ENCODE measurements at places on chromosomes 12 and 14.

- DNase-seq, result peak; percentile 47
These were observed 1.9 kb downstream of the ATXN2 start for GRCh38 chr12:111596985-111597830.

DNA sequence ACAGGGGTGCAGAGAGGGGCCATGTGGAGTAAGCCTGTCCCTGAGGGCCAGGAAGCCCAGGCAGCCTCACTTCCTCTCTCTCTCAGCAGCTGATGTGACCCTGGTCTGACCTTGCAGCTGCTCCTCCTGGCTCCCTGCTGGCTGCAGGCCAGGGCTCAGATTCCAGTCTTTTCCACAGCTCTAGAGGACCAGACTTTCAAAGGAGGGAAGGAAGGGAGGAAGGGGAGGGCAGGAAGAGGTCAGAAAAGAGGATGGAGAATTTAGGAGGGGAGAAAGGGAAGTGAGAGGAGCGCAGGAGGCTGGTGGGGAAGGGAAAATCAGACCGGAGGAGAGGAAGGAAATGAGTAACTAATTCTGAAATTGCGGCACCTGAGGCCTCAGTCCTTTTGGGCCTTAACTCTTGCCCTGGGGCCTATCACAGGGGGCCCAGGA, 40.9 kb upstream of the VASH1 start:
- peak; percentile 30 for DNase-seq

- DNase-seq, result no peak
These were observed 42.5 kb downstream of the PTCSC3 start for GRCh38 chr14:36134038-36134437.

GRCh38 chr14:34733245-34733644, 18.9 kb upstream of the CFL2 start:
- no peak for DNase-seq

DNA sequence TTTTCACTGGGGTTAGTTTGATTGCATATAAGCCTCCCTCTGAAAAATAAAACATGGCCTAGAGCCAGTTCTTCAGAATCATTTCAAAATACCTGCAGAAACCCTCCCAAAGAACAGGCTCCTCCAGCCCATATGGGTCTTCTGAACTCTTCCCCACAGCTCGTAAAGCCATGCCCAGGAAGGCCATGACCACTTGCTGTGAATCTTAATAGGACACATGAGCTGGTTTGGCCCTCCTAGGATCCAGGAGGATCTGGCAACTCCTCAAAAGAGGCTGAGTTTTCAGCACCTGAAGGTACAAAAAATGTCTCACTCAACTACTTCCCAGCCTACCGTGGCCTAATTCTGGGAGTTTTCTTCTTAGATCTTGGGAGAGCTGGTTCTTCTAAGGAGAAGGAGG, 2.4 kb downstream of the MYBPC1 start:
- no peak for DNase-seq

DNA sequence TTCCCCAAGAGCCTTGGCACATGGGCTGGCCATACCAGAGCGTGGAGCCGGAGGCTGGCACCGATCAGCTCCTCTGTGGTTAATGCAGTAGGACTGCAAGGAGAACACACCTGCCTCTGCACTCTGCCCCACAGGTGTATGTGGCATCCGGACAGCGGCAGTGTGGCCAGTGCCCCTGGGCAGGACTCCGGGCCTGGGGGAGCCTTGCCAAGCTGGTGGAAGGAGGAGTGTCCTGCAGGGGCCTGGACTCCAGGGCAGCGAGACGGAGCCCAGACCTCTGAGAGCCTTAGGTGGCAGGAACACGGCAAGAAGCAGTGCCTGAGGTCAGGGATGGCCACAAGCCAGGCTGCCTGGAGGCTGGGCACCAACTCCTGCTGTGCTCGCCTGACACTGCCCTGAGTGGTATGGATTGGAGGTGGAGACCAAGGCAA, 5.3 kb upstream of the BEGAIN start:
- DNase-seq, result no peak

DNA sequence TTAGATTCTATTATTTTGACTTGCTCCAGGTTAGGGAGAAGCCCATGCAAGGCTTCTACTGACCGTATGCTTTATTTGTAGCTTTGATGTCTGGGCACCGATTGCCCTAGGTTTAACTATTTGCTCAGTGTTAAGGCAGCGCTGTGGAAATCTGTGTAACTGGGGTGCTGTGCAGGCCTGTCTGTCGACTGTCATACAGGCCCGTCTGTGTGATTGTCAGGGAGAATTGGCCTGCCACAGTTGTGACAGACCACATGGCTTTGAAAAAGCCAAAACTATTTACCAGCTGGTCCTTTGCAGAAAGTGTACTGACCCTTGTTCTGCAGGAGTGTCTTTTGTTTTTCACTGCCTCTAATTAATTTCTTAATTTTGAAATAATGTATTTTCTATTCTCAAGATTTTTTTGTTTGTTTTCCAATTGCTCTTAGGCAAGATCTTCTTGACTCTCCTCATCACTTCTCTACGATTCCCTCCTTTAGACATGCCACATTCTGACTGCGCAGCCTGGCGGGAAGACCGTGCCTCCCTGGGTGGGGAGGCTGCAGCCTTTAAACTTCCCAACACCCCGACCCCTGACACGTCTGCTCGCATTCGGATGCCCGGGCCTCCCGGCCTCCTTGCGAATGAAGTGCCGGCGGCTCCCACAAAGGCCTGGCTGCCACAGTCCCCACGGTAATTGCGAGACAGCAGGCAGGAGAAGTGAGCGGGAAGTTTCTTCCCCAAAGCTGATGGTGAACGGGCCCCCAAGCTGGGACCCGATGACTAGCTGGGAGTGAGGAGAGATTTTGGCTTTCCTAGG, 99.0 kb upstream of the EVL start:
- DNase-seq, result no peak

DNA sequence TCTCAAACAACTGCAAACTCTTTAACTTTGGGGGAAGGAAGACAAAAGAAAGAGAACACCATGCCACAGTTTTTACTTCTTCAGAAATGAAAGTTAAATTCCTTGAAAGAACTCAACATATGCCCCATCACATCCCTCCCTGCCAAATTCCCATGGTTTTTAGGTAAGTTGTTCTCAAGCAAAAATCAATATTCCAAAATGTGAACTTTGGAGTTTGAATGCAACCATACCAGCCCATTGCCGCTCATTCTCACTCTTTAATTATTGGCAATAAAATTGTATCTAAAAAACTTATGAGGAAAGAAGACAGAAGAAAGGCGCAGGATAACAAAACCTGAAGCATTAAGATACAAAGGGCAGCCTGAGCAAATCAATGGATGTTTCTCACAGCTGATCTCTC, 31.8 kb upstream of the CEP83 start:
- DNase-seq, result no peak

DNA sequence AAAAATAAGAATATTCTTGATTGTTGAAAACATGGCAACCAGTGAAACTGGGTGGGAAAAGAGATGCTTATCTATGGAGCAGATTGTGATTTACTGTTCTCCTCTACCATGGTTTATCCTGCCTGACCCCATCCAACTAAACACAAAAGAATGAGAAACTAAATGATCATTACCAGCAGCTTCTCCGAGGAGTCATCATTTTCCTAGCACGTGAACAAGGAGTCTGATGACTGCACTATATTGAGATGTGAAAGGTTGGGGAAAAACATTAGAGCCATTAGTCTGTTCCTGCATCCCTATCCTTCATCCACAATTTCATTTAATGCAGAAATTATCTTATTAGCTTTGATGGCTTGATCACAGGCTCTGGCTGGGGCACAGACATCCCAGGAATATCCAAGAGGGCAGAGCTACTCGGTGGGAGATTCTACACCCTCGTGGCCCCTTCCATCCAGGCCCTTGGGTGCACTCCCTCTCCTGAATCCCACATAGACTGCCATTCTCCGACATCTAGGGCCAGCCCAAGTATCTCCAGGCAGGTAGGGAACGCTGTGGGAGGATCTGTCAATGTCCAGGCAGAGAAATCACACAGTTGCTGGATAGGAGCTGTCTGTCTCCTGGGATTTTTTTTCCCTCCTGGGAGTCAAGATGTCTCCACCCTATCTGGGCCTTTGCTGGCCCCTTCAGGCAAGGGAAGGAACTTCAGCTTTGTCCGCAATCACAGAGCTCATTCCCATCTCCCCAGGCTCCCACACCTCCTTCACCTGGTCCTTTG, 43.3 kb upstream of the DHRS4 start:
- DNase-seq, result no peak

Data from frontal cortex (tissue), 4 donors.